ENCODE measurements at places on chromosomes 4 and X. TPM values are rescaled to one million over a fixed set of nuclear protein-coding genes. Genes with fewer than 3 reads are reported as not detected.

The JAKMIP1 gene
- not detected for total RNA-seq

DNA sequence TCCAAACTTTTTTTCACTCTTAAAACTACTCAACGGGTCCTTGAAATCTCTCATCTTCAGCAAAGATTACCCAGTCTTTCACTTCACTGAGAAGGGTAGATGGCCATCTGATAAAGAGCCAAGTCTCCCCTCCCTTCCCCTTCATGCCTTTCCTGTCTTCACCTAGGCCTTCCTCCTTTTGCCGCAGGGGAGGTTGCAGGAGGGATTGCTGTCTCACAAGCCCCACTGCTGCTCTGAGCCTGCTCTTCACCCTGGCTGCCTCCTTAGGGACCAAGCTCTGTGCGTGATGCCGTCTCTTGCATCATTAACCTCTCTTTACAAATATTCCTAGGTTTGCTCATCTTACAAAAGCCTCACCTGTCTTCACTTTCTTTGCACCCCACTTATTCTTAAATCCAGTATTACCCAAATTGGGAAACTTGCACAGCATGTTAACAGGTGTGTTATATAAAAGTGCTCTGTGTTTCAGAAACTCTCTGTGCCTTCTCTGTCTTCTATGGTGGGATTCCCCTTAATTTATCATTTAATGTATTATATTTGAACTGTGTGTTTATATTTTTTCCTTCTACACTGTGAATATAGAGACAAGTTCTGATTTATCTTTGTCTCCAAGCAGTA lies 3.8 kb downstream of the ZFX start:
- no peak for DNase-seq

DNA sequence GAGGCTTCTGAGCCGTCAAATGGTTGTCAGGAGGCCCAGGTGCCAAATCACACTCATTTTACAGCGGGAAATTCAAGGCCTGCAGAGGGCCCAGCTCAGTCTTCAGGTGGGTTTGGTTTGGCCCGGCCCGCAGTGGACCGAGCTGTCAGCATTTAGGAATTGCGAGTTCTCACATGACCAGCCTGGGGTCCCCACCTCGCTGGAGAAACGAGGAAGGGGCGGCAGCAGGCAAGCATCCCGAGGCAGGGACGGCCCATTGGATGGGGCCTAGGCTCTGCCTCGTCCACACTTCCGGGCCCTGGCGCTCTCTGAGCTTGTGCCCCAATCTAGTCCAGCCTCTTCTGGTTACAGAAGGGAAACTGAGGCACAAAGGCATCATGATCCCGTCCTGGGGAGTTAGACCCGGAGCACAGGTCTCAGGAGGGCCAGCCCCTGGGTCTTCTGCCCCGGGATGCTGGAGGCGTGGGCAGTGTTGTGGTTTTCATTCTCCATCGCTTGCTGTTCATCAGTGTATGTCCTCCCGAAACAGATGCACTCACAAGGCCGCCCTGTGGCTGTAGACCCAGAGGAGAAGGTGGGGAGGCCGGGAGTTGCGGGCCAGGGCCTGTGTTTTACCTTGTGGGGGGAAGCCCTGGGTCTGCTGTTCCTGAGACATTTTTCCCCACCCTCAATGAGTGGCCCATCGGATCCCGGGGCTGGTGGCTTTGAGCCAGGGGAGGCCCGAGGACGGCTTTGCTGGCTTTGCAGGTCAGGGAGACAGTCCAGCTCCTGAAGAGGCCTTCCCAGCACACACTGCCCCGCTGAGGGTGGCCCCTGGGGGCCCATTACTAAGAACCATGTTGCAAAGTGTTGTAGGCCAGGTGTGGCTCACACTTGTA lies 8.9 kb downstream of the PSAPL1 start:
- DNase-seq: no peak

DNA sequence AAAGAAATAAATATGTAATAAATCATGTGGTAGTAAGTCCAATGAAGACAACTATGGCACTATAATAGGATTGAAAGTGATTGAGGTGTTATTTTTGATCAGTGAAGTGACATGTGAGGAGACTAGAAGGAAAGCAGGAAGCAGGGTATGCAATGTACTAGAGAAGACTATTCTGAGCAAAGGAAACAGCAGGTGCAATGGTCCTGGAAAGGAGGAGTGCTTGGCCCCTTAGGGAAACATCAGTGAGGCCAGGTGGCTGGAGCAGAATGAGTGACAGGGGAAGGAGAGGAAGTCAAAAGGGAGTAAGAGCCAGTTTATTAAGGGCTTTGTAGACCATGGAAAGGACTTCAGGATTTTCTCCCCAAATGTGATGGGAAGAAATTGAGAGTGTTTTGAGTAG lies 207.6 kb upstream of the HCCS start:
- DNase-seq: no peak

GRCh38 chr4:175614890-175615289 lies 197.2 kb downstream of the GPM6A start:
- DNase-seq: no peak

The GPRIN3 gene
- total RNA-seq: 8.9 TPM

DNA sequence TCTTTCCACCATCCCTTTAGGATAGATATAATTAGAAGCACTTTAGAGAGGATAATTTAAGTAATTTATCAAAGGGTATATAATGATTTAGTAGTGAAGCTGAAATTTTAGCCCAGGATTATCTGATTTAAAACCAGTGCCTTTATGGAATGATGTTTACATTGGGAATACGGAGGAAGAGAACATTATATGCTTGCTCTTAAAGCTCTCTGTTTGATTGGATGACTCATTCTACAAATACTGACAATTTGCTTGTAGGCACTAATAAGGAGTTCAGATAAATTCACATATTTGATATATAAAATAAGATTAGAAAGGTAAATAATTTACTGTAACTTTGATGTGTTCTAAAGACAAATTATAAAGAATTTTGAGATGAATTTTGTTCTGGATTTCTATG lies 84.7 kb downstream of the SH3BGRL start:
- no peak for DNase-seq

DNA sequence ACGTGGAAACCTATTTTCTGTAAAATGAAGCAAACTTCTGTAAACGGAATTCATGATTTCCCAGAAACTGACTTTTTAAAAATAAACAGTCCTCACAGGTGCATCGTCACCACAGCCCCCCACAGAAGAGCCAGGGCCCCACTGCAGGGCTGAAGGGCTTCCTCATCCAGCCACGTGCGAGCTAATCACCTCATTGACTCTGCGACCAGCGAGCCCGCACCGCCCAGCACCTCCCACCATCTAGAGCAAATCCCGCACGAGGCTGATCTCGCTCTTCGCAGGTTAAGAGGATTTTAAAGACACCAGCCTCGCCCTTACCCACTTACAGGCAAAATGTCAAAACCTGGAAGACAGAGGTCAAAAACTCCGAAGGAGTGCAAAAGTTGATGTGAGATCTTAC lies 14.8 kb downstream of the PPP2R3B start:
- no peak for DNase-seq

DNA sequence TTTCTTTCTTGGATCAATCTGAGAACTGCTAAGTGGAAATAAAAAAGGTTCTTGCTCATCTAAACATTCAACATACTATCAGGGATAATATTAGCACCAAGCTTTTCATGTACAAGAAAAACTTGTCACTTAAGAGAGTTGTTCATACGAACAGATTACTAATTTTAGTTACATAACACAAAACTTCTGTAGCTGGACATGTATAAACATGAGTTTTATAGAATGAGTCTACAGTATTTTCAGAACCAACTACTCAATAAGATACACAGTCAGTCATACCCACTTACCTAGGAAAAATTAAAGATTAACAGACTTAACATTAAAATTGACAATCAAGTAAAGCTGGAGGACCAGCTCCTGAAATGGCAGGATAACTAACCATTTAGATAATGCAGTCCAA lies 540.1 kb upstream of the FAM241A start:
- no peak for DNase-seq

DNA sequence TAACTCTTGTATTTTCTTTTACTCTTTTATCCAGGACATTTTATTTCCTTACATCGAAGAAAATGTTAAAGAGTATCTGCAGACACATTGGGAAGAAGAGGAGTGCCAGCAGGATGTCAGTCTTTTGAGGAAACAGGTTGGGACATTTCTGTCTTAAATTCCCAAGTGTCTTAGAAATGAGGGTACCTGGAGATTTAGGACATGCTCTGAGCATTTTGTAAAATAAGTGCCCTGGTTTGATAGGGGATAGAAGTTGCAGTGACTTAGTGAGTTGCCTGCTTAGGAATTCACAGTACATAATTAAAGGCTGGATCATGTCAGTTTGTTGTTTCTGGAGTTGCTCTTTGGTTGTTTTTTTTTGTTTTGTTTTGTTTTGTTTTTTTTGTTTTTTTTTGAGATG lies 17.5 kb downstream of the ENOPH1 start:
- DNase-seq: no peak

The ARHGAP4 gene
- total RNA-seq: 72.2 TPM

DNA sequence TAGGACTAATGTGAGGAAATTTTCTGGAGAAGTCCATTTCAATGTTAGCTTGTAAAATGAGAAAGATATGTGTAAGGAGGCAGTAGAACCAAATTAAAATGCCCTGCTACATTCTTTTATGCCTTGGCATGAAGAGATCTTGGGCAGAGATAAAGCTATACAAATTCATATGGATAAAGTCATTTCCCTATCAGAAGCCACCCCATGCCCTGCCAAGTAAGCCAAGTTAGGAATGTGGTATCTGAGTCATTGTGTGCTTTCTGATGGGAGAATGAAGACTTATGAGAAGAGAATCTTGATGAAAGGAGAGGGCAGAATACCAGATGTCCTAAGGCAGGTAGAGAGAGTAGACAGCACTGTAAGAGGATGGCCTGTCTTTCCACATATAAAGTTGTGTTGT lies 83.7 kb downstream of the TEX13A start:
- no peak for DNase-seq

The CTAG2 gene
- total RNA-seq: not detected

GRCh38 chrX:48999030-48999429 lies 3.0 kb downstream of the GRIPAP1 start:
- DNase-seq: no peak

All from endothelial cell (in vitro differentiated cells).